Cardiac ventricle fibroblast (primary cell): ENCODE measurements at places on chromosomes 1 and 21. TPM values are rescaled to one million over a fixed set of nuclear protein-coding genes. Genes with fewer than 3 reads are reported as not detected.

The CHAF1B gene
- total RNA-seq: 1.2 and 1.7 TPM in 2 replicates

The ZNF669 gene
- 9.8 and 14.5 TPM in 2 replicates for total RNA-seq

The PDC gene
- 0.31 TPM in 1 of 2 replicates, not detected in the other for total RNA-seq

The E2F2 gene
- 0.06 and 0.15 TPM in 2 replicates for total RNA-seq

The SPATA1 gene
- not detected in 2 replicates for total RNA-seq

The RPF1 gene
- 27.8 and 35.8 TPM in 2 replicates for total RNA-seq

The FAM110D gene
- not detected in 2 replicates for total RNA-seq

The FCRL4 gene
- total RNA-seq: not detected in 2 replicates

The RBM11 gene
- not detected in 2 replicates for total RNA-seq

The ACTA1 gene
- total RNA-seq: not detected in 2 replicates
